ENCODE measurements at places on chromosomes 3 and 15.

DNA sequence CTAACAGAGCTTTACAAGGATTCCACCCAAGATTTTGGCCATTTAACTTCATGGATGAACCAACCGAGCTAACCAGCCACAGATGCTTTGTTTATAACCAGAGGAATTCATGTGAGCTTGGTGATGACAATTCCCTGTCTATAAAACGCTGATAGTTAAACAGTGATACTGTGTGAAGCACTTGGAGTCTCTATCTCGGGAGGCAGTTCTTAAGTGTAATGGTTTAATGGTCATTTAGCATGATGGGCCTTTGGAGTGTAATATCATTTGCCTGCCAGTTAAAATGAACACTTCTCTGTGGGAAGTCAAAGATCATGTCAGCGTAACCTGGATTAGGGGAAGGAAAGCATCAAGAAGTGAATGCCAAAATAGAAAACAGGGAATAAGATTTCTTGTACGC lies 368.6 kb upstream of the THRB start:
- DNase-seq, result no peak

DNA sequence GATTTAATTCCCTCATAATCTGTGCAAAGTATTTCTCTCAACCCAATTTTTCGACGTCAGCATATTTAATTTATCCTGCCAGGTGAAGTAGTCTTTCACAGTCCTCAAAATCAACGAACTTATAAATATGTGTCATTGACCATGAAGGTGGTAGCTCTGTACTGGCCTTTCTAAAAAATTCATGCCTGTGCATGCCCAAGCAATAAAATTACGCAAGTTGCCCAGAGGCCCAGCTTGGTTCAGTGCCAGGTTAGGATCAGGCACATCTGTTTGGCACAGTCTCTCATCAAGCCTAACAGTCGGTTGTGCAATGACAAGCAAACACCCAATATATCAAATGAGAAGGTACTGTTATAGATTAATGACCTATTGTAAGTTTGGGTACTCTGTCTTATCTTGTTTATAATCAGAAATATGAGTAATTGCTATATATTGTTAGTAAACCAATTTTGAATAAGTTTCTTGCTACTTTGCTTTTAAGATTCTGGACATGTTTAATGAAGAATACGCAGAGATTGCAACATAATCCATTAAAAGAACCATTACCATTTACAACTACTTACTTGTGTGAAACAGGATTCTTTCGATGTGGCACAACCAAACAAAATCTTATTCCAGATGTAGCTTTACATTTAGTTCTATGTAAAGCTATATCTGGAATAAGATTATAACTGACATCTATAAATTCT lies 159.0 kb upstream of the IL12A start:
- DNase-seq, result peak; percentile 83

- DNase-seq, result no peak
Observed at GRCh38 chr3:22894865-22895264, 308.3 kb upstream of the UBE2E2 start.

DNA sequence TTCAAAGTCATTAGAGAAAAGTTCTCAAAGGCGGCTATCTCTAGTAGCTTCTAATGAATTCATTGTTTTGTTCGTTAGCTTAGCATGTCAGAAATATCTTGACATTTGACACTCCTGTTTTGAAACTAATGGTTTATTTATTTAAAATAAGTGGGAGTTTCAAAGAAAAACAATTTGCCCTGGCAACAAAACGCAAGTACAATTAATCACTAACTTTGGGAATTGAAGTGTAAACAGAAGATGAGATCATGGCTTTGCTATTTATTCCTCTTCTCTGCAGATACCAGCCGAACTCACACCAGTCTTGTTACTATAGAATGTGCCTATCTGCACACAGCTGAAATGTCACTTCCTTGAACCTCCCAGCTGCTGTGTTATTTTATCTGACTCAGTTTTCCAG lies 27.5 kb downstream of the MASP1 start:
- DNase-seq, result no peak

DNA sequence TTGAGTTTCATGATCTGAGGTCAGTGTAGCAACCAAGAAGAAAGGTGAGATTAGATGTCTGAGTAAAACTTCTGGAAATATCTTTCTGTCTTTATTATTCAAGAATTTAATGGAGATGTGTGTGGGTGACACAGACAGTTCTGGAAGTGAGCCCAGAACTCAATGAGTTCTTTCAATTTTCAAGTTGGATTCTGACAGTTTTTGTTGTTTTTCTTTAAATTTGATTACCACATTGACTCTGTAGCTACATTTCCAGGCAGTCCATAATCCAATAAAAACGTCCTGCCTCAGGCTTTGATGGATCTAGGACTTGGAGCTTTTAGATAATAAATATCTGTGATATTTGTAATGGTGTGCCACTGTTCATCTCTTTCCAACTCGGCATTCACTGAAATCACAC lies 3.9 kb upstream of the PARP14 start:
- no peak for DNase-seq

- DNase-seq, result no peak
Observed at GRCh38 chr3:32698506-32698905, 13.5 kb downstream of the CNOT10 start.

DNA sequence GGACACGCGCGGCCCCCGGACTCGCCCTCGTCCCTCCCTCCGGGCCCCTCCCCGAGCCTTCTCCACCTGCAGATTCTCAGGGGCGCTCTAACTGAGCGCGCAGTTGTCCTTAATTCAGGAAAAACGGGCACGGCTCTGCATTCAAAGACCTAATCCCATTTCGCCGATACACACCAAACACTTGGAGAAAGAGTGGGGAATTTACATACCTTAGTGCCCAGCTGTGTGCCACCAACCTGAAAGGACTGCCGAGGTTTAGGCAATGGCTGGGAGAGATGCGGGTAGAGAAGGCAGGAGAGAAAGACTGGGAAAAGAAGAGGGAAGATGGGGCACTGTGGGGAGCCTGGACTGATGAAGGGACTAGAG lies 21.8 kb downstream of the IGDCC3 start:
- DNase-seq, result peak; percentile 34

DNA sequence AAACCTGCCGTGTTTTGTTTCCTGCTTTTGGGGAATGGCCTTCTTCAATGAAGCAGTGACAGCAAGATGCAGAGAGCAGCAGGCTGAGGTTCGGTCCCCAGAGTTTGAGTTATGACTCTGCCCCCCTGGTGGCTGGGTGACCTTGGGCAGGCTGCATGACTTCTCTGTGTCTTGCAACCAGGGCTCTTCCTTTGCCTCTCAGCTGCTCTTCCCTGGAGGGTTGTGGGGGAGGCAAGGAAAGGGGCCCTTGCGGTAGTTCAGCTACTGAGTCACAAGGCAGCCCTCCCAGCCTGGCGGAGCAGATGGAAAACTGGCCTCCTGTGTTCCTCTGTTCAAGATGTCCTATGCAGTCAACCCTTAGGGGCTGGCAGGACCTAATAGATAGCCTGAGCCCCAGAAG lies 17.1 kb downstream of the CTXND1 start:
- DNase-seq, result no peak

DNA sequence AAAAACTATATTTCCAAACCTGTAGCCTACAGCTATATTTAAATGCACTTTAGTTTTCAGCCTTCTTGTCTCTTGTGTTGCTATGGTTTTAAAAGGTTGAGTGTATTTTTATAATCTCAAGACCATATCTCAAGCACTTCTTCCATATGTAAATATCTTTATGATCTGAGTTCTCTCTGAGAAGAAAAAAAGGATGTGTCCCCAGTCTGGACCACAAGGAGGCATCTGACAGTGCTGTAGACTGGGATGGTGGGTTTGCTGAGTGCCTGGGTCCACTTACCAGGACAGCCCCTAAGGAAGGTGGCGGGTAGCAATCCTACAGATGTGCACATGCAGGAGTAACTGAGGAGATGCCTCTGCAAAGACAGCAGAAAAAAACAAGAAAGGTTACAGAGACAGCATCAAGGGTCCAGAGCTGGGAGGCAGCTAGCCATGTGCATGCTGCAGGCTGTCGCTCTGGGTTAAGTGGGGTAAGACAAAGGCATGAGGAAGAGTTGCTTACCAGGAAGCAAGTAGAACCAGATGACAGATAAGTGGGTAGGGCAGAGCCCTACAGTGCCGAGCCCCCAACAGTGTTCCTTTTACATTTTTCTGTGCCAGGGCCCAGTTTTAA lies 70.6 kb upstream of the SNRK start:
- DNase-seq, result no peak

GRCh38 chr3:77281721-77282120 lies 241.8 kb downstream of the ROBO2 start:
- no peak for DNase-seq

GRCh38 chr3:94472511-94472910 lies 409.6 kb downstream of the NSUN3 start:
- no peak for DNase-seq

DNA sequence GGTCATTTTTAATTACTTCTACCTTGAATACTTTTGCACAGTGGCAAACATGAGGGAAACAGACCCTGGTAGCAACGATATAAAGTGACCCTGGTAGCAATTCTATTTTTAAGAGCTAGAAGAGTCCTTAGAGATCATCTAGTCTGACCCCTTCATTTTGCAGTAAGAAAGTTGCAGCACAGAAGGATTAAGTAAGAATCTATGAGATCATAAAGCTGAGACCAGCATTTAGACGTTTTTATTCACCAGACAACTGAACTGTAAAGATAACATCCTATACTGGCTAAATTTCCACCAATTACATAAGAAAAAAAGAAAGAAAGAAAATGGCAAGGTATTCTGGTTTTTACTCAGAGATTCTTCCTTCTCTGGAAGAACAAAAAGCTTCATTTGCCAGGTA lies 49.9 kb downstream of the LRRFIP2 start:
- no peak for DNase-seq

DNA sequence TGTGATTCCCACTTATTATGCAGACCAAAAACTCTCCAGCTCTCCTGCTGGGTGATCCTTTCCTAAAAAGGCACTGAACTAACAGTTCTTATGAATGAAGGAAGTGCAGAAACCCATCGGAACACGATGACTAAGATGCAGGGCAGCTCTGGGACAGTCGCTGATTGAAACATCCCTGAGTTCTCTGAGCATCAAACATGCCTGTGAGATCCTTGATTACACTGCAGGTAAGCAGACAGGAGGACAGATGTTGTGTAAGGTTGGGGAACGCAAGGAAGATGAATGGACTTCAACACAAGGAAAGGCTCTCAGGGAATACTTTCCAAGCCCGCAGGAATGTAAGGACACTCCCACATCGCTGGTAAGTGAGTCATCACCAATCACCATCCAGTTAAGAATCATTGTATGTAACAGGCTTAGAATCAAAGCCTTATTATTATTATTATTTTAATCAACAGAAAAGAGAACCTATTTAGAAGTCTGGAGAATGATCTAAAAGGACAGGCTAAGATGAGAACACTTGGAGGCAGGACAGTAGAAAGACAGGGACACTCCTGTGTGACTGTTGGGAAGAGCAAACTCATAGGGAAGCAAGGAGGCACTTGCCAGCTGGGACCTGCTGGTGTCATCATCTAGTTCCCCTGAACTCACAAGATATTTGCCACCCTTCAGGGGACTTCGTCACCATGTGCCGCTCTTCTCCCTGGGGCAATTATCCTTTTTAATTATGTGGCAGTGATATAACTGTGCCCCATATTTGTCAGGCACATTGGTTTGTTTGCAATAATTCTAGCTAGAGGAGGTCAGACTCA lies 26.0 kb downstream of the TMEM158 start:
- no peak for DNase-seq

DNA sequence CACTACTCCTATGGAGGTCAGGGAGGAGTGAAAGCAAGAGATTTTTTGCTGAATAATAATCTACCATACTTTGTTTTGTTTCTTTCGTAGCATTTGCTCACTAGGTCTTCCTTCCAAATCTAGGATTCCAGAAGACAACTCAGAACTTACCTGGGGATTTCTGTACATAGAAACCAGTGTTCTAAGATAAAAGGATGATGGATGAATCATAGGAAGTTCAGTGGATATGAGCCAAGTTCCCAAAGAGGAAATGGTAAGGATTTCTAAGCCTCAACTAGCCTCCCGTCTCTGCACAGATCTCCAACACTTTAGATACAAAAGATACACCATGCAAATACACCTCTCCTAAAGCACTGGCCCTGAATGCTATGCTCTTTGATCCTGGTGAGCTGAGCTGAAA lies 283.9 kb downstream of the TAFA4 start:
- DNase-seq, result no peak

DNA sequence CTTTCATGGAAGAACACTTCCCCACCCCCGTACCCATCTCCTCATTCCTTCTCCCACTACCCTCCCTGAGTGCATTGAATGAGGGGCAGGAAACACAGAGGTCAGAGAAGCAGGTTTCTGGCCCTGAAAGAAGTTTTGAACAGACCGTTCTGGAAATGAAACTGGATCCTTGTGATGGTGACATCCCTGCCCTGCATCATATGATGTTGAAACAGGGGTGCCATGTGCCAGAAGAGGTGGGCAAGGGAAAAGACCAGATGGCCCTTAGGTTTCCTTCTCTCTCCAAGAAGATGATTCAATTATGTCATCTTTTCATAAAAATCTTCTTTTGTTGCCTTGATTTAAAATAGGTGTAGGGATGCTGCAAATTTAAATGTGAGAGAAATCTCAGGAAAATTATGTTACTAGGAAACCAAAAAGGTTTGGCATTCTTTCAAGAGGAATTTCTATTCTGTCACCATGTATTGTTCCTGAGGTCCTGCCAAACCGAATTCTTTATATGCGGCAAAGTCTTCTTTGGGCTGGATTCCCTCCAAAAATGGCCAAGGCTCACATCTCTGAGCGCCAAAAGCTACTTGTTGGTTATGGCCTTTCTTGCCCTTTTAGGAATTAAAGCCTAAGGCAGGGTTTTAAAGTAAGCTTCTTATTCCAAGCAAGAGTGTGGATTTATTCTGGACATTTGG lies 19.9 kb upstream of the TNFAIP8L3 start:
- DNase-seq, result no peak
